ENCODE measurements at places on chromosomes 16 and 17.

GRCh38 chr16:21167360-21167759 lies 8.9 kb downstream of the LDAF1 start:
- no peak for DNase-seq

GRCh38 chr17:732902-733720 lies 715 bp downstream of the TLCD3A start:
- no peak for DNase-seq

DNA sequence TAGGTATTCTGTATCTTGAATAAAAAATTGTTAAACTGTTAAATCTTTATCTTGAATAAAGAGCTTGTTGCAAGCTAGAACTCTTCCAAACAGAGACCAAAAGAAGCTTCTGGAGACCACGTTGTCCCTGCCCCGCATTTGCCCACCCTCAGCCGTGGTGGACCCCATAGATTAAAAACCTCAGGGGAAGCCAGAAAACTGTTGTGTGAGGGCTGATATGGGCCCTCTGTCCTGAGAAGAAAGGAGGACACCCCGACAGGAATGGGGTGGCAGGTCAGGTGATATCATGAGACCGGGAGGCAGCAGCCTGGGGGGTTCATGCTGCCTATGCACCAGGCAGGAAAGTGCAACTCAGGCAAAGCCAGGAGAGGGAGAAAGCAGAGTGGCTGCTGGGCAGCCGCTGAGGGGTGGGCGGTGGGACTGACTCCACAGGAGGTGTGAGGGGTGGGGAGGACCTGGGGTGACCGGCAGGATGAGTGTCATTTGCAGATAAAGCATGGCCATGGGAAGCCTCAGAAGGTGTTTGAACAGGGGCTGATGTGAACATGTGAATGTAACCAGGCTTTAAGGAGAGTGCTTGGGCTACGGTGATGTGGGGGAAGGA lies 147.8 kb downstream of the IRF8 start:
- no peak for DNase-seq

DNA sequence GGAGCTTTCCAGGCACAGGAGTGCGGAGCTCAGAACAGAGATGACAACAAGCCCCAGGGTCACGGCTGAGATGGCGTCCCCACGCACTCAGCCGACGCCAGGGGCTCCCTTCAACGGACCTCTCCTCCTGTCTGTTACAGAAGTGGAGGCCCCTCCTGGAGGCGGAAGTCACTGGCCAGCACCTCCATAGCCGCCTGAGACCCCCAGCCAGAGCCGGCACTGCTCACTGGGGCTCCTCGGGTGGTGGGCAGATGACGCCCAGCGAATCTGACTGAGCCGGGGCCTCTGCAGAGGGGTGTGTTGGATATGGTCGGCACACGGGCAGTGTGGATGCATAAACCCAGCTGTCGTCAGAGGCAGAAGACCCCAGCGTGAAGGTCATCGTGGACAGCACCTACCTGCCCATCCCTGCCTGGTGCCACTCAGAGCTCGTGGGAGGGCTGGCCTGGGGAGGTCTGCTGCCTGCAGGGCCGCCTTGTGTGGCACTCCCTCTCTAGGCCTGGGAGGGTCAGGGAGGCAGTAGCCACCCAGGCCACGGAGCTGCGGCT lies 20.0 kb downstream of the NDUFAF8 start:
- DNase-seq: no peak

GRCh38 chr16:61892531-61892930 lies 143.7 kb downstream of the CDH8 start:
- DNase-seq: no peak

DNA sequence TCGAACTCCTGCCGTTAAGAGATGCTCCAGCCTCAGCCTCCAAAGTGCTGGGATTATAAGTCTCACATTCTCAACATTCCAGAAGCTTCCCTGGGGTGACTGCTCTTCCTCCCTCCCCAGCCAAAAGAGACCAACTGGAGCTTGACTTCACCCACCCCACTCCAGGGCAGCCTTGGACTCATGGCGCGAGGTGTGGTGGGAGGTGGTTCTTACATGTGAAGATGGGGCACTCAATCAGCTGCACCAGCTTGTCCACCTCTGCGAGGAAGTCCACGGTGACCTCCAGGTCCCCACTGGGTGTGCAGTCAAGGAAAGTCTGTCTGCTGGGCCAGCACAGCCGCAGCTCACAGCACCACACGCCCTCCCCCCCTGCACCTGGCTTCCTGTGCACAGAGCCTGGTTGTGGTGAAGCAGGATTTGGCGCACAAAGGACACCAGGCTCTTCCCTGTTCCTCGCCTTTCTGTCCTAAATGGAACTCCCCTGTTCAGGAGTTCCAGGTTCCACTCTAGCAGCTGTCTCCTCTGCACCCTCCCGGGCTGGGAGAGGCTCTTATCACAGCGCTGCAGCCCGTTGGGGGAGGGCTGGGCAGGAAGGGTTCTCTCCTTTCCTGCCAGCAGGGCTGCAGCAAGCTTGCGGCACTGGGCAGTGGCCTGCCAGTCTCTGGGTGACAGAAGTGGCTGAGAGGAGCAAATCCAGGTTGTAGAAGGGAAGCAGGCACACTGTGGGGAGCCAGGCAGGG lies 9.6 kb upstream of the MTSS2 start:
- no peak for DNase-seq

DNA sequence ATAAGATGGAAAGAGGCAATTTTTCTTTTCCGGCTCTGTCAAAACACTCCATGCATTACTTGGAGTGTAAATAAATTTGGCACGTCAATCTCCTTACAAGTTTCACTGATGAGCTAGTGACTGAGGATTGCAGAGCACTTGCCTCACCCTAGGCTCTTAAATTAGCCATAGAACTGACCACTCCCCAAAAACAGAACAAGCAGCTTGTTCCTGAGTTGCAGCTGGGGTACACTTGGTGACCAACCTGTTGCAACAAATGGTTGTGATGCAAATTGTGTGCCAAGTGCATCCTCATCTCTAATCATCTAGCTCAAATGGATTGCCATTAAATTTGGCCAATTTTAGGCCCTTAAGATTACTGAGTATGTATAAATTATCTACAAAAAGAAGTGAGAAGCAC lies 67.0 kb downstream of the CACNG1 start:
- no peak for DNase-seq

DNA sequence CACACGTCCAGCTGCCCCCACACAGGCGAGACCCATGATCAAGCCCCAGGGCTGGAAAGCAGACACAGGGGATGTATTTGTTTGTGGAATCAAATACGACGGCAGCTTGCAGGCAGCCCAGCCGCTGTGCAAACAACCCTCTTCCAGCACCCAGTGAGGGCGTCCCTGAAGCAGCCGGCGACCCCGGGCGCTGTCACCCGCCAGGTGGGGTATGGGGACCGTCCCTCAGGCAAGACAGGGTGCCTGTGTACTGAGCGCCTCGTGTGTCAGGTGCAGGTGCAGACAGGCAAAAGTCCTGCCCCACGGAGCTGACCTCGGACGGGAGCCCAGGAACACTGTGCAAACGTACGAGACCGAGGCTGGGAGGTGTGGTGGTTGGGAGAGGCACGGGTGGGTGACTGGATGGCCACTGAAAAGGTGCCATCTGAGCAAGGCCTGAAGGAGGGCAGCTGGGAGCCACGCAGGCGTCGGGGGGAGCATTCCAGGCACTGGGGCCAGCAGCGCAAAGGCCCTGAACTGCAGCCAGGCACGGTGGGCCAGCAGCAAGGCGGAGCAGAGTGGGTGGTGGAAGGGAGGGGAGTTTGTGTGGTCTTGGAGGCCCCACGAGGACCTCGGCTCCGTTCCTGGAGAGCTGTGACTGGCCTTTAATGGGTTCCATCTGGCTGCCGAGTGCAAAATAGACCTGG lies 48.5 kb downstream of the CBFA2T3 start:
- DNase-seq: no peak

DNA sequence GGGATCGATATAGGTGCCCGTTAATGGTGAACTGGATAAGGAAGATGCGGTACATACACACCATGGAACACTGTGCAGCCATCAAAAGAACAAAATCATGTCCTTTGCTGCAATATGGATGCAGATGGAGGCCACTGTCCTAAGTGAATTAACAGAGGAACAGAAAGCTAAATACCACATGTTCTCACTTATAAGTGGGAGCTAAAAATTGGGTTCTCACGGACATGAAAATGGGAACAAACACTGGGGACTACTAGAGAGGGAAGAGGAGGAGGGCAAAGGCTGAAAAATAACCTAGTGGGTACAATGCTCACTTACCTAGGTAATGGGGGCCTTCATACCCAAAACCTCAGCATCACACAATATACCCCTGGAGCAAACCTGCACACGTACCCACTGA lies 302.6 kb downstream of the XYLT1 start:
- DNase-seq: no peak

- no peak for DNase-seq
These were observed 301.9 kb upstream of the TBX2 start for GRCh38 chr17:61097781-61098180.

Measured in GM12878 (cell line).